ENCODE measurements at places on chromosomes 11 and 22.
A peak's percentile ranks its signal among the peaks of the same experiment; 100 is the strongest.

DNA sequence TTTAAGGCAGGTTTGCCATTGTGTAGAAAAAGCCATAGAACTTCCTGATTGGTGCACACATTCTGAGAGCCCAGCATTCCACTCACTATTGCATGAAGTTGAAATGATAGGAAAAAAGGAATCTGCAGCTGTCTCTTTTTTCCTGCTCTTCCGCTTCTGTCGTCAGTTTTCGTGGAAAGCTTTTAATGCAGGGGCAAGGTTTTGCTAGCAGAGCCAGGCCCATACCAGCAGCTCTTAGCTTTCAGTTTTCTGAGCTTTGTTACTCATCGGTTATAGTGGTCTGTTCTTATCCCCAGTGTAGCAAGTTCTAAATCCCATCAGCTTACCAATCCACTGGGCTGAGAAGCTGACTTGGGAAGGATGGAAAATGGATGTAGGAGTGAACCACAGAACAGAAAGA is 162.9 kb upstream of the TTC12 start:
- no peak for DNase-seq

- DNase-seq = no peak
Observed at GRCh38 chr11:70916351-70916750, 336.0 kb downstream of the SHANK2 start.

GRCh38 chr11:67252831-67253239 is 13.4 kb upstream of the GRK2 start:
- DNase-seq = no peak

DNA sequence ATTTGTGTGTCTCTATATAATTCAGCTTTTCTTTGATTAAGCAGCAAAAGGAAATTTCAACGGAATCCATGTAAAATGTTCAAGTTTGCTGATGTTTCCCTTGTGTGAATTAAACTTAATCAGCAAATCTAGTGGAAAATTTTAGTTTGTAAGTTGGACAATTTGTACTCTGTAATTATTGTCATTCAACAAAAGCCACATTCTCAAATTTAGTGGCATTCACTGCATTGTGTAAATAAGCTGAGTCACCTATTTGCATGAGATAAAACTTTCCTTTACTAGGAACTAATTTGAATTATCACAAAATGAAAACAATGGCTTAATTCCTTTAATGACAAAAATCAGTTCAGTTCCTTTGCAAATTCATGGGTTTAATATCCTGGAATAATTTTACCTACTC is 784.2 kb upstream of the CCDC179 start:
- DNase-seq = no peak

- DNase-seq = peak; percentile 91
Observed at GRCh38 chr11:105719073-105719822, 109.4 kb downstream of the GRIA4 start.

DNA sequence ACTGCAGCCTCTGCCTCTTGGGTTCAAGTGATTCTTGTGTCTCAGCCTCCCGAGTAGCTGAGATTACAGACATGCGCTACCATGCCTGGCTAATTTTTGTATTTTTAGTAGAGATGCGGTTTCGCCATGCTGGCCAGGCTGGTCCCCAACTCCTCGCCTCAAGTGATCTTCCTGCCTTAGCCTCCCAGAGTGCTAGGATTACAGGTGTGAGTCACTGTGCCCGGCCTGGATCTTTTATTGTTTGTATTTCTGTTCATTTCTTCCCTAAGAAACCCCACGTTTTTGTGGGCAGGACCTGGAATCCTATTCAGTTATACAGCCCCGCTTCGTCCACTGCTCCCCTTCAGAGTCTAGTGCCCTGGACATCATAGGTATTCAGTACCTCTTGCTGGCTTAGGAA is 28.7 kb downstream of the ZBTB16 start:
- no peak for DNase-seq

DNA sequence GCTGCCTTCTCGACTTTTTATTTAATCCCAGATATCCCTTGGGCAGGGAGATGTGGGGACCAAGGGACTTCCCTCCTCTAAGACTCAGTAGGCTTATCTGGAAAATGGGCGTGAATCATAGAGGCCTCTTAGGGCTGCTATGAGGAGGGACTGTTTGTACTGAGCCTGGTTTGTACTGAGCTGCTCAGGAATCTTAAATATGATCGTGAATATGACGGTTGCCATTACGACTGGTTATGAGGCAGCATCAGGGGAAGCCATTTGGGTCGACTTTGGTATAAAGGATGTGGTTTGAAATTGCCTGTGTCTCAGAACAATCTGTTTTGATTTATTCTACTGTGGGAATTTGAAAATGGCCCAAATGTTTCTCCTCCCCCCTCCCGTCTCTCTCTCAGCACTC is 20.6 kb downstream of the TSPAN18 start:
- DNase-seq = no peak

GRCh38 chr11:83158965-83159901 is 2.3 kb downstream of the PCF11 start:
- no peak for DNase-seq

GRCh38 chr11:3006505-3007260 is 14.6 kb upstream of the NAP1L4 start:
- DNase-seq = no peak

- peak; percentile 50 for DNase-seq
Observed at GRCh38 chr11:76615950-76616349, 54.6 kb downstream of the LRRC32 start.

DNA sequence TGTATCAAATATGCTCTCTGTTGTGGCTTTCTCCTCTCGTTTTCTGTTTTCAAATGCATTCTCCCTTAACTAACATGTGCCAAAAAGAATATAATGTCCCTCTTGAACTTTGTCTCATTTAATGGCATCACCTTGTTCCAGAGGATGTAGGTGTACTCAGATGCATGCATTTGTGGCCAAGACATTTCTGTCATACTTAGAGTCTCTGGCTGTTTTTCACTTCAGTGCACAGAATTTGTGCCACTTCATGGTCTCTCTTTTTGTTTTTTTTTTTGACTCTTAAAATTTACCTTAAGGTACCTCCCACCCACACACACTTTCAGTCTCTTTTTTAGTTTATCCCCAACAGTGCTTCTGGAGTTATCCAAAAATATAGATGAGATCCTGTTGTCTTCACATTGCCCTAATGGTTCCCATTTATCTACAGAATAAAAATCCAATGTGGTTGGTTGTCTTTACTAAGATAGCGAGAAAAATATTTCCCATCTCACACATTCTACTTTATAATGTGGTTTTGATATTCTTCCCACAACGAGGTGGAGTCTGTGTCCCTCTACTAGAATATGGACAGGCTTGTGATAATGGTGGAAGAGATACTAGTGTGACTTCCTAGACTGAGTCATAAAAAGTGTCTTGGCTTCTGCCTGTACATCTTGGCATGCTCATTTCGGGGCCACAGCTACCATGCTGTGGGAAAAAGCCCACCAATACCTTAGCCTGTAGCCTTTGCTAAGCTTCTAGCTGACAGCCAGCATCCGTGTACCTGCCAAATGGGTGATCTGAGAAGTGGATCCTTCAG is 125.8 kb downstream of the DDX10 start:
- no peak for DNase-seq

GRCh38 chr11:81071606-81072005 is 1630.8 kb upstream of the TENM4 start:
- no peak for DNase-seq

- no peak for DNase-seq
Observed at GRCh38 chr11:79055856-79056631, 384.8 kb downstream of the TENM4 start.

- no peak for DNase-seq
Observed at GRCh38 chr11:64539711-64540427, 51.2 kb upstream of the SLC22A12 start.

- DNase-seq = no peak
Observed at GRCh38 chr11:58712531-58712930, 19.2 kb downstream of the GLYAT start.

DNA sequence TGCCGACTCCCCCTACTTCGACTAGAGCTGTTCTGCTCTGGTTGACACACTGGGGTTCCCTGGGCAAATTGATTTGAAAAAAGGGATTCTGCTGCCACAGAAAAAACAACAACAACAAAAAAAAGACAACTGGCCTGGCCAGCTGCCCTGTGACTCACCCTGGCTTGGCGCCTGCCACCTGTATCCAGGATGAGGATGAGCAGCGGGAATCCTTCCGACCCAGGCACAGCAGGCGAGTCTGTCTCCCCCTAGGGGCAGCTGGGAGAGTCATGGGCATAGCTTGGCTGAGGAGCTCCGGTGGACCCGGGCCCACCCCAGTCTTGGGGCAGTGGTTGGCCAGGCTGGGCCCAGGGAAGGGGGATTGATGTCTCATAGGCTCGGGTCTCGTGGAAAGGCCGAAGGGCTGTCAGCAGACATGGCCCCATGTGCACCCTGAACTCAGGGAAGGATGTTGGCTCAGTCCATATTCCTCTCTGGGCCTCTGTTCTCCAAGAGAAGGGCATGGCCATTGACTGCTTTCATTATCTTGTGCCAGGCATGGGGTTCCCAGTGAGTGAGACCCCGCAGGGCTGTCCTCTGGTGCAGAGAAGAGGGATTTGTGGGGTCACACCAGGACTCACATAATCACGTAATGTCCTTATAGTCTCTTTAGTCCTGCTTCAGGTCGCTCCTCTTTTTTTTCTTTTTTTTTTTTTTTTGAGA is 10.4 kb upstream of the SUN2 start:
- peak; percentile 7 for DNase-seq

DNA sequence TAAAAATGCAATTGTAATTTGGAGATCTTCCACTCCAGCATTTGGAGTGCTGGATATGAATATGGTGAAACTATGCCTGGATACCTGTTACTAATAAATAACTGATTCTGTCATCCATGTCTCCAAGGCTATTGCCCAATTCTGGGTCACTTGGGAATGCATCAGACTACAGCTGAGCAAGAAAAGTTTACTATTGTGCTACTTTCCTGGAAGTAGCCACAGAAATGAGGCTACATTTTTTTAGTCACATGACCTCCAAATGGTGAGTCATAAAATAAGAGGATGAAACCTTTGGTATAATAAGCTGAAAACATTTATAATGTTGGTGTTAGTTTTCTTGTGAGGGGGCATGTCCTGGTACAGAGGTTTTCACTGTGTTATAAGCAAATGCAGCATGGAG is 44.4 kb downstream of the DCDC1 start:
- no peak for DNase-seq

GRCh38 chr11:118820412-118821357 is 29.7 kb upstream of the DDX6 start:
- no peak for DNase-seq

- DNase-seq = no peak
Observed at GRCh38 chr11:61682906-61683675, 2.9 kb downstream of the DAGLA start.

DNA sequence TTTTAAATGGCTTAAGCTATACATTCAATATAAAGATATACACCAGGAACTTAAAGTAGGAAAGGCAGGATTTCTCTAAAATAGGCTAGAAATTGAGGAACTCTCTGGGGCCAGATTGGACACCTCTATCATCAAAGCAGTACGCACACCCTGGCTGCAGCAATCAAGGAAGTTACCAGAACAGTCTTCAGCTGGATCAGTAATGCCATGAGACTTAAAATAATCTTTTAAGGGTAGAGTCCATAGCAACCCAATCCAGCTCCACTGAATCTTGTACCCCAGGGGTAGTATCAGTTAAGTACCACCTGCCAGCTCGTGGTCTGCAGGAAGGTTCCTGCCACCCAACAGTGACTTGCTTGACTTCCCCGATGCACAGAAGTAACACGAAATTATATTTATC is 3.0 kb downstream of the RDX start:
- no peak for DNase-seq

GRCh38 chr11:11864332-11864731 is 22.6 kb downstream of the USP47 start:
- DNase-seq = no peak

DNA sequence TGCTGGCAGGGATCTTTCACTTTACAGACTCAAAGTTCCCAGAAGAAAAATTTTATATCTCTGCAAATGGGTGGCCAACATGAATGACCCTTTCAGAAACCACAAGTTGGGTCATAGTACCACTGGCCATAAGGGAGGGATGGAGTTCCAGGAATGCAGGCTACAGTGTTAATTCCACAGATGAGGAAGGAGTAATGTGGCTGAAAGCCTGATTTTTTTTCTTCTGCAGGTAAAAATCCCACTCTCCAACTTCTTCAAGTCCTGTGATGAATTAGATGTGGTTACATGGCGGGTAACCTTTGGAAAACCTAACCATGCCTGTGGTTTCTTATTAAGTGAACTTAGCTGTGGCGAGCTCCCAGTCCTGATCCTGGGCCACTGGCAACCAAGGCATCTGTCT is 103.2 kb downstream of the SLC1A2 start:
- no peak for DNase-seq

- DNase-seq = no peak
Observed at GRCh38 chr11:120556797-120557196, 45.2 kb downstream of the GRIK4 start.

DNA sequence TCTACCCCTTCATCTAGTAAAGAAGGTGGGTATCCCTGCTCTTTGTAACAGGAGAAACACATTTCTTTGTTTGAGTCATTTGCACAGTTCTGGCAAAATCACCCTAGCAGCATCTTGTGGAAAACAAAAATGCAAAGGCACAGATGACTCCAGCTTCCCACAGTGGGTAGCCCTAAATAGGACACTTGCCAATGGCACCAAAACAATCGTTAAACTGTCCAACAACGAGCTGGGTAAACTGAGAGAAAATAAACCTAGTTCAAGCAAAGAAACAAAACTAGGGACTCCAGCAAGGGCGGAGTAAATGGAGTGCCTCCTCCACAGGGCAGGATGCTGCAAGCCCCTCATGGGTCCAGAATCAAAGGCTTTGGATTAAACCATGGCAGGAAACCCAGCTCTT is 239.5 kb downstream of the NTM start:
- DNase-seq = no peak

- DNase-seq = no peak
Observed at GRCh38 chr11:108402241-108402640, 65.1 kb downstream of the C11orf65 start.

DNA sequence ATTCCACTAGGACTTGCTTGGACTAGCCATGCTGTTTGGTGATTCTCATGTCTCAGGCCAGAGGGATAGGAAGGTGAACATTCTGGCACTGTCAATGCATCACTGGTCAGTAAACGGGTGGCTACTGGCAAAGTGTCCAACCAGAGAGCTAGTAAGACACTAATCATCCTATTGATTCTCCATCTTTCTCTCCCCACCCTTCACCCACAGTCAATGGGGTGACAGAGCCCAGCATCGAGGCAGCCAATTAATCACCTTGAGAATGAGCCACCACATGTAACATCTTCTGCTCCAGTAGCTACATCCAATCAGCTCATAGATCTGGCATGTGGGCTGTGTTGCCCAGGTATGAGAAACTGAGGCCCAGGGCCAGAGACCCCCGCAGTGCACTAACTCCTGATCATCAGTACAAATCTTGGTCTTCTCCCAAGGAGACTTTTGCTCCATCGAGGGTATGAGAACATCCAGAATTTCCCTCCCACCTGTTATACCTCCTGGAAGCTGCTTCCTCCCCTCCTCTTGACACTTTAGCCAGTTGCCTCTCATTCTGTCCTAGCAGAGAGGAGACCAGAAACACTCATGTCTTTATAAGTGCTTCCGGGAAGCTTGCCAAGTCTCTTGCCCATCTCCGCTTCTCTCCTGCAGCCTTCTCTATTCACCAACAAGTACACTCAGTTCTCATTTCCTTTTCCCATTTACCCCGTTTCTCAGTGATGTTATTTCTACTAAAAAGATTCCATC is 17.0 kb downstream of the HTR3A start:
- DNase-seq = peak; percentile 53

Data from NCI-H2081 (cell line).